ENCODE measurements at places on chromosomes 5 and 9. TPM values are rescaled to one million over a fixed set of nuclear protein-coding genes. Genes with fewer than 3 reads are reported as not detected.

LCN15 gene
- not detected for total RNA-seq

FCN1 gene
- not detected for total RNA-seq

TARS1 gene
- 419 TPM for total RNA-seq

BTNL8 gene
- total RNA-seq: 0.57 TPM

UBLCP1 gene
- 19.9 TPM for total RNA-seq

SLCO4C1 gene
- total RNA-seq: 0.87 TPM

SLC25A25 gene
- 40.8 TPM for total RNA-seq

SPATA31E1 gene
- not detected for total RNA-seq

PTPN3 gene
- 5.5 TPM for total RNA-seq

HTR1A gene
- total RNA-seq: not detected

PCDHGA12 gene
- 0.80 TPM for total RNA-seq

CER1 gene
- total RNA-seq: not detected

SPINK1 gene
- not detected for total RNA-seq

TMEM215 gene
- total RNA-seq: not detected

OTP gene
- total RNA-seq: not detected

RPS14 gene
- 3,988 TPM for total RNA-seq

FBP2 gene
- total RNA-seq: not detected

TNFSF15 gene
- total RNA-seq: not detected

NOP16 gene
- total RNA-seq: 174 TPM

C9orf153 gene
- total RNA-seq: not detected

TICAM2 gene
- total RNA-seq: 2.3 TPM

SPATA31C1 gene
- total RNA-seq: not detected

FREM1 gene
- 2.0 TPM for total RNA-seq

All from A375 (cell line).